ENCODE measurements at places on chromosomes 3 and 15.

- no peak for DNase-seq
Measured at GRCh38 chr15:80834402-80834801, 55.2 kb downstream of the CEMIP start.

DNA sequence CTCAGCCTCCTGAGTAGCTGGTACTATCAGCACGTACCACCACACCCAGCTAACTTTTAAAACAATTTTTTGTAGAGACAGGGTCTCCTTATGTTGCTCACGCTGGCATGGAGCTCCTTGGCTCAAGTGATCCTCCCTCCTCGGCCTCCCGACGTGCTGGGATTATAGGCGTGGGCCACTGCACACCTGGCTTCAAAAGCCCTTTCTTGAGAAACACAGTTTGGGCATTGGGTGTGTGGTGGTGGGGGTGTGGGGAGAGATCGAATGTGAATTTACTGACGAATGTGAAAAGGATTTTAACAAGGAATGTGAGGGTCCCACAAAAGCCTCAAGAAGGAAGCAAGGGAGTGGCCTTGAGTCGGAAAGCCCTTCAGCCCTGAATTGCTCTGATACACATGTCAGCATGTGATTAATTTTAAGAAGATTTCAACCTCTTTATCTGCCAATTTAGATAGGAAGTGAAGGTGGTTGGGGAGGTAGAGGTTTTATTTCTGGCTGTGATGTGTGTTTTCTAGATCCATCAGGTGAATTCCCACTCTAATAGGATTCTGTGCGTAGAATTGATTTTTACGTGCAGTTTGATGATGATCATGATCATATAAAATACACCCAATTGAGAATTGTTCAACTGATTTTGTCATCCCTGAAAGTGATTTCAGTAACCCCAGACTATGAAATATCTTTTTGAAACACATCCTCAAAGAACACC is 1.1 kb downstream of the CCR4 start:
- no peak for DNase-seq

GRCh38 chr3:48397767-48398681 is 26.0 kb downstream of the FBXW12 start:
- no peak for DNase-seq

- no peak for DNase-seq
Measured at GRCh38 chr15:53807501-53807900, 48.0 kb upstream of the WDR72 start.

- DNase-seq: no peak
Measured at GRCh38 chr15:48996276-48996675, 32.6 kb upstream of the SHC4 start.

DNA sequence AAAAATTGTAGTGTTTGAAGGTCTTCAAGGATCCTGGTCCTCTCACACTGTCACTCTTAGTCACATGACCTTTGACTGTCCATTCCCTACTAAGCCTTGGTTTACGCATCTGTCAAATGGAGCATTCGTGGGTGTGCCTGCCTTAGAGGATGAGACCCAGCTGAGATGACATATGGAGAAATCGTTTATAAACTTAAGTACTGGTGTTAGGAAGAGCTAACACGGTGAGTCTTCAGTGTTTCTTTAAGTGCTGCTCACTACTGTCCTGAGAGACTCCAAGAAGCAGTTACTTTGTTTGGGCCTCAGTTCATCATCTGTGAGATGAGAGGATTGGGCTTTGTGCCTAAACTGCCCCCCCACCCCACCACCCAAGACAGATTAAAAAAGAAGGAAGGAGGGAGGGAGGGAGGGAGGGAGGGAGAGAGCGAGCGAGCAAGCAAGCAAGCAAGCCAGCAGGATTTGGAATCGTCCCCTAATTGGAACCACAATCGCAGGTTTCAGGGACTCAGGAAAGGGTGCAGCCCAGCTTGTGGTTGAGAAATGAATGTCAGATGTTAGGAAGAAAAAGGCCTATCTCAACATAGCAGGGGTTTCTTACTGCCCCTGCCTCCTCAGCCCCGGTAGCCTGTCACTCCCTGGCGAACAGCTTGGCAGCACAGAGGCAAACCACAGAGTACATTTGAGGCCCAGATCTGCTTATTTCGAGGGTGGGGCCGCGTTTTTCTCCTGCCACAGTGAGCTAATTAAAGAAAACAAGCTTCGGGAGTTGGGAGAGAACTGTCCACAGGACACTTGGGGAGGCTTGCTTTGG is 32.7 kb downstream of the SMAD3 start:
- DNase-seq: peak; percentile 27

- DNase-seq: no peak
Measured at GRCh38 chr3:13347390-13347950, 72.7 kb downstream of the NUP210 start.

DNA sequence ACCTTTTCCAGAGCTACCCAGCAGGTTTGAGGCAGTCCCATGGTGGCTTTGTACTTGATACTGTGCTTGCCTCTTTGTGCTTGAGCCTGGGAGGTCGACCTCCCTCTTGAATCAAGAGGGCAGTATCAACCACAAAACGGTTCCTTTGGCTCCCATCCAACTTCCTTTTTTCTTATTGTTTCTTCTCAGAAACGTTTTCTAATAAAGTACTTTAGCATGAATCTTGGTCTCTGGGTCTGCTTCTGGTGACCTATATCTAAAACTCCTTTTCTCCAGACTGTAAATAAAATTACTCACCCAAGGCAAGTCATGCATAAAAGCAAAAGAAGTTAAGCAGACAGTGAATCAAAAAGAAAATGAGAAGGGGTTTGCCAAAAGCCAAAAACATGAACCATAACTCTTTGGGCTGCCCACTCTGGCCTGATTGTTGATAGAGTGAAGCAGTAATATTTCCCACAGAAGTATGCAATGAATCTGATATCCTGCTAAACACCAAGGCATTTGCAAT is 112.2 kb upstream of the SLC4A7 start:
- no peak for DNase-seq

DNA sequence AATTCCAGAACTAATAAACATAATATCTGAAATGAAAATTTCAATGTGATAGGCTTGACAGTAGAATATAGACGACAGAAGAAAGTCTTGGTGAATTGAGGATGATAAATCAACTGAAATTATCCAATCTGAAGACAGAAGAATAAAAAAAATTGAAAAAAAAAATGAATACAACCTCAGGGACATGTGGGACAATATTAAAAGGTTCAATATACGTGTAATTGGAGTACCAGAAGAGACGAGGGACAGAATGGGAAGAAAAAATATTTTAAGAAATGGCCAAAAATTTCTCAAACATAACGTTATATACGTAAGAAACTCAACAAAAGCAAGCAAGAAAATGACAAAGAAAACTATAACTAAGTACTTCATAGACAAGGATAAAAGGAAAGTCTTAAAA is 43.3 kb upstream of the HCLS1 start:
- DNase-seq: no peak

GRCh38 chr3:10142707-10143560 is 1.4 kb downstream of the VHL start:
- no peak for DNase-seq

DNA sequence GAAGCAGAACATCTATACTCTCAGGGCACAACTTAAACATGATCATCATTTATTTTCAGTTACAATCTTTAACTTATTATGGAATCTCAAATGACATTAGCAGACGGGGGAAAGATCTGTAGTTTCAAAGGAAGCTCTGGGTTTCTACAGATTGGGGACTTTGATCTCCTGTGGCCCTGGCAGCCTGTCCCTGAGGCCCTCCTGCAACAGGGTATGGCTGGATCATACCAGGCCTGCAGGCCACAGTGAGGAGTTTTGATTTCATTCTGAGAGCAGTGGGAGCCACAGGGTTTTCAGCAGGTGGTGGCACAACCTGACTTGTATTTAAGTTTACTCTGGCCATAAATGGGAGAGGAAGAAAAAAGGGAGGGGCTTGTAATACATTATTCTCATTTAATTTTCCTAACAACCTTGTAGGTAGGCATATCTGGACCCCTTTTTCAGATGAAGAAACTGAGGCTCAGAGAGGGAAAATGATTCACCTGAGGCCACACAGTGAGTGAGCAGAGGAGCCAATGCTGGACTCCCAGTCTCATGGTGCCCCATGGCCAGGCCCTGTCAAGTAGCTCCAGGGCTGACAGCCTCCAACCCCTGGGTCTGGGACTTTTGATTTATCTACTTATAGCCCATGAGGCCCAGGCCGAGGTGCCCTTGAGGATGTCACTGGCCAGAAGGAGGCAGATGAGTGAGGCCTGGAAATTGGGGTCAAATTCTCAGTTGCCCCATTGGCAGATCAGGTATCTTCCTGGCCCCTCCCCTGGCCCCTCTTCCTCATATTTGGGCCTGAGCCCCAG is 71.0 kb downstream of the ATP2B2 start:
- no peak for DNase-seq

DNA sequence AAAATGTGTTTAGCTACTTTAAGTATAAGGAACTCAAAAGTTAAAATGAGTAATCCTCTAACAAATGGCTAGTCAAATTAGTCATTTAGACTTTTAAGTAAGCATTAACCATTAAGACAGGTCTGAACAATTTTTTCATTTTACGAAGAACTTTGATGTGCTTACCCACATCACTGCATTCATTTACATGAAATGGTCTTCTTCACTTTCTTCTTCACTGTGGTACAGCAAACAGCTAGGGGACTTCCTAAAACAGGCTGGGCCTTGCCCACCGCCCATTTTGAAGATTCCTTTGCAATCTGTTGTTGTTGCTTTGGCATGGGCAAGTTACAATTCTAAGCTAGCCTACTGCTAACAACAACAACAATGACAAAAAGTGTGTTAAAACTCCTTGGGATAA is 67.4 kb downstream of the CBLB start:
- DNase-seq: no peak

- no peak for DNase-seq
Measured at GRCh38 chr3:11238880-11239279, 33.3 kb upstream of the ATG7 start.

DNA sequence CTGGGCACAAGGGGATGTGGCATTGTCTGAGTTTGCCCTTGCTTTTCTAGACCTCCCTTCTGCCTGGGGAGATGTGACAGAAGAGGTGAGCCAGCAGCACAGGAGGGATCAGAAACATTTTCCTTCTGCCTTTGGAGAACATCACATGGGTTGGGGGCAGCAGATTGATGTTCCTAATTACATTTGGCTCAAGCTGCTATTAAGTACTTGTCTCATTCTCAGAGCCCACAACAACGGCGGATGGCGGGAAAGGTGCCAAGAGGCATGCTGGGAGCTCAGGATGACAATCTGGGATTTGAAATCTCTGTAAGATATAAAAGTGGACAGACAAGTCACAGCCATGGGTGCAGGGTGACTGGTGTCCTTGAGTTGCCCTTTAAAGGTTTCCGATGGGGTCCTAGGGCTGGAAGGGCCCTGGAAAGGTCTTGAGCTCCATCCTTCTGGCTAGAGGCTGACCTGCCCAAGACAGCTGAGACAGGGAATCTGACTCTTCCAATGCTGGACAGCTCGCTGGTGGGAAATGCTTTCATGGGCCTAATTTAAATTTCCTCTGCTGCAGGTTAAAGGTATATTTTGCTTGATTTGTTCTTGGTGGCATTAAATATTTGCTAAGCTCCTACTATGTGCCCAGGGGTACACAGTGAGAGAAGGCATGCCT is 2.4 kb upstream of the CORO2B start:
- no peak for DNase-seq

GRCh38 chr15:96058103-96058851 is 272.2 kb upstream of the NR2F2 start:
- no peak for DNase-seq

DNA sequence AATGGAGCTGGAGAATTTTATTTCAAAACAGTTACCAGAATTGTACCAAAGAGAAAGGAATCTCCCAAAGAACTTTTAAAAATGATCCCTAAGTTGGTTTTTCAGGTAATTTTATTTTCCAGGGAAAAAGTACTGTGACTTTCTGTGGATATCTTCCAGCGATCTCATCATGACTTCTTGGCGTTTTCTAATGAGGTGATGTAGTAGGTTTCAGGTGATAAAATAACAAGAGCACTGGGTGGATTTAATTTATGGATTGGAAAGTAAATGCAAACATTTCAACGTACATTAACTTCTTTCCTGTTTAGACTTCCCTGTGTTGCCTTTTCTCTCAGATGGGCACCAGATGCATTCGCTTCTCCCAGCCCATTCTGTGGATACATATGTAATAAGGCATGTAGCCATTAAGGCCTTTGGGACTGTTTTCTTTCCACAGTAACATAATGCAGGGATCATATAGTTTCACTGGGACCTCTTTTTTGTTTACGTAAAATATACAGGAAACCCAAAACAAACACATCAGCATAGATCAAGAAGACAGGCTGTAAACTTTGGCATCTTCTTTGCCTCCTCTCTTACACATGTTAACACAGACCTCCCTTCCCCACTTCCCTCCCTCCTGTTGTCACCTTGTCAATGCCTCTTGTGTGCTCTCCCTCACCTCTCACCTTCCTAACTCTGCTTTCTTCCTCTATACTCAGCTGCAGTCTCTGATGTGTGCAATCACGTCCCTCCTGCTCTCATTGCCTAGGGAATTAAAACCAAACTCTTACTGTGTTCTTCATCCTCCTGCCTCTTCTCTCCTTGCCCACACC is 13.0 kb downstream of the PHLDB2 start:
- DNase-seq: no peak
